Daoy (cell line): ENCODE measurements at places on chromosomes 16 and 17. TPM values are rescaled to one million over a fixed set of nuclear protein-coding genes. Genes with fewer than 3 reads are reported as not detected.

- peak; percentile 21 for DNase-seq
Observed at GRCh38 chr16:85072947-85073346, 39.3 kb downstream of the CIBAR2 start.

DNA sequence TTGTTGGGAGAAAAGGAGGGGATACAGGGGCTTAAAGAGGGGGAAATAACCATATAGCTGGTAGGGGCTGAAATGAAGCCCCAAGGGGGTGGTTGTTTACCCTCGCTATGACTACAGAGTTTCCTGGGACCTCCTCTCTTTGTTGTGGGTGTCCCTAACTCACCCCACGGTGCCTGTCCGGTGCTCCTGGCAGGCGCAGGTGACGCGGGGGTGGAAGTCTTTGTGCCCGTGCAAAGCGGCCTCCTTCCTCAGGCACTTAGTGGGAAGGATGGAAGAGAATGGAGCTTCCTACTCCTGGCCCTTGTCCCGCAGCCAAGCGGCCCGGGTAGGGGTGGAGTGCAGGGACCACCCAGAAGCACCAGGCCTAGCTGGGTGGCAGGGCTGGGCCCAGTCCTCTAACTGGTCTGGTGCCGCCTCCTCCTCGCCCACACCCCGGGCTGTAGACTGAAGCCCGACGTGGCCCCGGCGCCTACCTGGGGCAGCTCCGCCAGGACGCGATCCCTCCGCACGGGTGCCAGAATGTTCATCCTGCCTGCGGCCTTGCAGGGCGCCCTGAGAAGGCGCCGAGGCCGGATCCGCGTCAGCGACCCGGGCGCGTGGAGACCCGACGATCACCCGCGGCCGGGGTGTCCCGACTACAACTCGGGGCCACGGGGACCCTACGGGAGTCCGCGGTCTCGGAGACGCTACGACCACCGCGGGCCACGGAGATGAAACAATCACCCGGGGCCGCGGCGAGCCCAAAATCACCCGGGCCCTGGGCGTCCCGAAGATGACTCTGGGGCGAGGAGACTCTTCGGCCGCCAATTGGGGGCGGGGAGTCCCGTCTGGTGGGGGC, 709 bp downstream of the RAB34 start:
- peak; percentile 44 for DNase-seq

GRCh38 chr16:77663711-77664110, 58.6 kb upstream of the NUDT7 start:
- no peak for DNase-seq

DNA sequence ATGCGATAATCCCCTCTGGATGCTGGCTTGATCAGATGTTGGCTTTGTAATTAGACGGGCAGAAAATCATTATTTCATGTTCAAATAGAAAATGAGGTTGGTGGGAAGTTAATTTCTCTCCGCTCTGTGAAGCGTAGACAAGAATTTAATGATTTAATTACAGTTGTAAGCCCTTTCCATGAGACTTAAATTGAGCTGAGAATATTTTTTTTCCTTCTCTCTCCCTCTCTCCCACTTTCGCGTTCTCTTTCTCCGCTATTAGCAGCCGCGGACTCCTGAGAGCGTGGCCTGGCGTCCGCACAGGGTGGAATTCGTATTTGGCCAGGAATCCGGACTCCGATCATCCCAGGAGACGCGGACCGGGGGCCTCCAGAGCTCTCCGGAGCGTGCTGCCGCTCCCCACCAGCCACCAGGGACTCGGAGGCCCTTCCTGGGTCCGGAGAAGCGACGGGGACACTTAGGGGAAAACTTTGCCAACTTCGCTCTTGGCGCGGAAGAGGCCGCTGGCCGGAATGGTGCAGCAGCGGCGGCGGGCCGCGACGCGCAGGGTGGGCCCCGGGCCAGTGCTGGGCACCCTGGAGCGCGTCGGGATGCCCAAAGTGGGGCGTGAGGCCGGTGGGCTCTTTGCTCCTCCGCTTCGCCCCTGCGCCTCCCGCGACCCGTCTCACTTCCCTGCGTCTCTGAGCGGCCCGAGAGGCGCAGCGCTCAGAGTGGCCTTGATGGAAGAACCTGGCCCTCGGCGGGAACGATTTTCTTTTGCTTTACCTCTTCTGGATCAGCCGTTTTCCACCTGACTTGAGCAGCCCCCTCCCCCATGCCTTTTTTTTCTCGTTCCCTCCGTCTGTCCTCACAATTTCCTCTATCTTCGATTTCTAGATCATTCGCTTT, 3.6 kb upstream of the IRX3 start:
- DNase-seq = no peak

- peak; percentile 62 for DNase-seq
Observed at GRCh38 chr16:10737068-10737625, 6.5 kb upstream of the NUBP1 start.

CRK gene
- 118 and 126 TPM in 2 replicates for total RNA-seq

GRCh38 chr17:72462814-72463213, 342.0 kb downstream of the SOX9 start:
- no peak for DNase-seq

- peak; percentile 56 for DNase-seq
Observed at GRCh38 chr16:8958344-8959167, 5.2 kb downstream of the USP7 start.

GRCh38 chr17:49516180-49516579, 21.1 kb downstream of the NGFR start:
- no peak for DNase-seq

GRCh38 chr16:2704166-2704982, 15.7 kb downstream of the PRSS27 start:
- DNase-seq = no peak

DNA sequence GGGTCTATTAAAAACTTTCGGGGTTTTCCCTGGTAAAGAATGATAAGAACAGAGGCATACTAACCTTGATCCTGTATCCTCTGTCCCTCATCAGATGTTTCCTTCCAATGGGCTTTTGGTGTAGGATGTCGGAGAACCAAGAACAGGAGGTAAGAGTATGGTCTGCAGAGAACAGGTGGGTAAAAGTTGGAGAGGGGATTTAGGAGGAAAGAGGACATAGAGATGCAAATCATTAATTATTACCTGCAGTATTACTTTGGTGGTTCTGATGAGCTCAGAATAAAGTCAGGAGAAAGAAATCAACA, 4.3 kb downstream of the SNX11 start:
- DNase-seq = no peak

- no peak for DNase-seq
Observed at GRCh38 chr17:50412188-50412732, 13.8 kb upstream of the ACSF2 start.

- peak; percentile 72 for DNase-seq
Observed at GRCh38 chr16:67430977-67431774, at the start of gene HSD11B2. HSD11B2 (plus strand) TSS chr16:67431121; CDS start chr16:67431249, 128 bp downstream.

DNA sequence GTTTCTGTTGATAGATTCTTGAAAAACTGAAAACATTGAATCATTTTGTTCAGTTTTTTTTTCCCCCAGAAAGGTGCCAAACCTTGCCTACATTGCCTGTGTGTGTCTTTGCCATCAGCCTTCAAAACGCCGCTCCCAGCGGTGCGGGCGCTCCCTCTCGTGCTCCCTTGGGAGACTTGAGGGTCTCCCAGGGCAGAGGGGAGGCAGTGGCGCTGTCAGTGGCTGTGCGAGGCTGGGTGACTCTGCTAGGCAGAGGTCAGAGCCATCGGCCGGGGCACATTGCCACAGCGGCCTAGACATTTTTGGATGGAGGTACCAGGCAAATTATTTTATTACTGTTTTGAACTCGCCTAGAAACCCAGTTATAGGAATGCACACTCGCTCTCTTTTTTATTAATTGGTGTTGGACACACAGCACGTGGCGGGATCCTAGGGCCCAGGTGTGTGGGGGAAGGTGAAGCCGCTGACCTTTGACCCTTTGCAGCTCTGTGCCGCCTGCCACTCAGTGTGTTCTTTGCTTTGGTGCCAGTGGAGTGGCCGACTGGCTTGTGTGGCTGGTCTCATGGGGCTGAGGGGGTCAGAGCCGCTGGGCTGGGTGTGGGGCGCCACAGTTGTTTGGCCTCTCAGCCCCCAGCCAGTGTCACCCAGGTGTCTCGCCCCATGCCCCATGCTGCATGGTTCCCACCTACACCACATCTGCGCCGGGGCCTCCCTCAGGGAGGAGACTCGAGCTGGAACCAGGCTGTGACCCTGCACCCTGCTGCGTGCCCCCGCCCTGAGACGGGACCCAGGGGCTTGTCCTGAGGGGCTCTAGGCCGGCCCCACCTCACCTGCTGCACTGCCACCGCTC, 115.7 kb downstream of the BANP start:
- DNase-seq = no peak

GRCh38 chr17:74276051-74276476, 2.0 kb downstream of the DNAI2 start:
- DNase-seq = peak; percentile 44

DNA sequence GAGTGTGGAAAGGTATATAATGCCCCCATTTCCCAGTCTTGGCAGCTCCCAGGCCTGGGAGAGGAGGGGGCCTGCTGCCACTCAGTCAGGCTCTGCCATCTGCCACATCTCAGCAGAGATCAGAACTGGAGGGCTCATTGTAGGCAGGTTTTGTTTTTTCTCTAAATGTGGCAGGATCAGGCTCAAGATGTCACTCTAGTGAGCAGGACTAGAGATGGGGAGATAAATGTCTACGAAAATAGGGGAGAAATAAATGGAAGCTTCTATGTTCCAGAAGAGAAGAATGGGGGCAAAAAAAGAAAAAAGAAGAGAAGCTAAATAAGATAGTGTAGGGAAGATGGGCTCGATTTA, 13.9 kb downstream of the NXPH3 start:
- DNase-seq = no peak

- no peak for DNase-seq
Observed at GRCh38 chr16:69888005-69888590, 63.0 kb upstream of the CLEC18A start.

MRPS23 gene
- total RNA-seq = 34.0 and 51.2 TPM in 2 replicates

DNA sequence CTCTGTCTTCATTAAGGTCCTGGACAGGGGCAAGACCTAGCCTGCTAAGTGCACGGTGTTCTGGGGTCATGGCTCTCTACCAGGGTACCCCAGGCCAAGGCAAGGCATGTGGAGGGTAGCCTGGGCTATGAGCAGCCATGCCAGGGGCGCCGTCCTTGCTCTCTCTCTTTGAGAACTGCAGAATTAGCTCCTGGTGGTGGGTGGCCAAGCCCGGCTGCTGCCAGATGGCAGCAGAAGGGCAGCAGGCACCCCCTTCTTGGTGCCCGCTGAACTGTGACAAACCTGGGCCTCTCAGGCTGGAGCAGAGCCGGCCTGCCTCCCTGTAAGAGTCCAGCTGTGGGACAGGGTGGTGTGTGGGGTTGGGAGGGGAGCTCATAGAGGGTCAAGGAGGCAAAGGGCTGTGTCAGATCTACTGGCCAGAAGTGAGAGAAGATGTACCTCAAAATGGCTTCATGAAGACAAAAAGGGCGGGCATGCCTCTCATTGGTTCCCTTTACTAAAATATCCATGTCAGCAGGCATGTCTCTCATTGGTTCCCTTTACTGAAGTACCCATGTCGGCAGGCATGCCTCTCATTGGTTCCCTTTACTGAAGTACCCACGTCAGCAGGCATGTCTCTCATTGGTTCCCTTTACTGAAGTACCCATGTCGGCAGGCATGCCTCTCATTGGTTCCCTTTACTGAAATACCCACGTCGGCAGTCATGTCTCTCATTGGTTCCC, 81.7 kb upstream of the SDK2 start:
- no peak for DNase-seq

SLC5A10 gene
- 0.06 TPM in 1 of 2 replicates, not detected in the other for total RNA-seq

GRCh38 chr16:86882586-86883280, 304.4 kb downstream of the FOXL1 start:
- peak; percentile 79 for DNase-seq
